ENCODE measurements at places on chromosomes 3 and 15.

DNA sequence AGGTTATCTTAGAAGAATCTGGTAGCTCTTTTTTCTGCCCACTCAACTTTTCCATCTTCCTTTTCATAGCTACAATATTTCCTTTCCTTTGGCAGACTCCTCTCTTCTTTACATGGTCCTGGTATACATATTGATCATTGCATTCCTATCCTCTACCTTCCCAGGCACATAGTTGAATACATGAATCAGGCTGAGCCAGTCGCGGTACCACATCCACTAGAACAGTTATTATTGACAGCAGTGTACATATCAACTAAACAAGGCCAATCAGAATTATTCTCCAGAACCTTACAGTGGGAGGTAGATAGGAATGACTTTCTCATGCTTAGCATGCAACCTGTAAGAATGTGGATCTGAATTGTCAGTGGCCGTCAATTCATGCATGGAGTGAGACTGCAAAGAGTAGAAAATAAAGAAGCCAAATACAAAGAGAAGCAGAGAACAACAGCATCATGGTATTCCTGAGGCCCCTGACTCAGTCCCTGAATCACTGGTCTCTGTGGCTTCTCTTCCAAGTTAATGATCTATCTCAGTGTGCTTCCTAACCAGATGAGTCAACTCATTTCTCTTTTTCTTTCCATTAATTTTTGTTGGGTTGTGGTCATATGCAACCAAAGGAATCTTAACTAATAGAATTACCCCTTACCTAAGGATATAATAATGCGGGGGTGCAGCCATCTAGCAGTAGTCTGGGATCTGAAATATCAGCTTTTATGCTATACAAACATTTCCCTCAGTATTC, 60.9 kb upstream of the DCBLD2 start:
- DNase-seq: no peak

GRCh38 chr15:96947296-96948229, 617.1 kb downstream of the NR2F2 start:
- no peak for DNase-seq

- no peak for DNase-seq
These were observed 82.9 kb upstream of the GSK3B start for GRCh38 chr3:120177151-120177550.

DNA sequence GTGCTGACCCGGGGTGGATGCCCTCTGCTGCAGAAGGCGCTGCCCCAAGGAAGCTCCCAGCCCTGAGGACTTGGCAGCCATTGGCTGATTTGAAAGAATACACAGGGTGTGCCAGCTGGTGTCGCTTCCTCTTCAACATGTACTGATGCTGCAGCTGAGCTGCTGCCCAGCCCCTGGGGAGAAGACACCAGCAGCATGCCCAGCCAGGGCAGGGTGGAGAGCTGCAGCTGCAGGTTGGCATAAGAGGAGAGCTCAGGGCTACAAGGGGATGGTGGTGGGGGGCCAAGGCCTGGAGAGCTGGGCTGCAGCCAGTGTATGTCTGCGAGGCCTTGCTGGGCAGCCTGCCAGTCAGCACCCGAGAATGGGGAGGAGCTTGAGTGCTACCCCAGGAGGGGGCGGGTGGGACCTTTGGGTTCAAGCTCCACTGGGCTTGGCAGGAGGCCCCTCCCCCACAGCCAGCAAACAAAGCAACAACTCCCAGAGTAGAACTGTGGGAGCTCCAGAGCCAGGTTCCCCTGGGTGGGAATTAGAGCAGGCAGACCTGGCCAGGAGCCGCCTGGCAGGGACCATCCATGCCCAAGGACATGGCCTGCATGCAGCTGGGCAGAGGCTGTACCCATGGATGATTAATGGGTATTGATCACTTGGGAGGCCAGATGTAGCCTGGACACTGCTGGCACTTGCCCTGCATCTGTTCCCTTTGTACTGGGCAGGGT, 9.2 kb upstream of the SEMA4B start:
- no peak for DNase-seq

Data from vagina (tissue), 2 donors.